ENCODE measurements at places on chromosomes 3 and 15. TPM values are rescaled to one million over a fixed set of nuclear protein-coding genes. Genes with fewer than 3 reads are reported as not detected.

DNA sequence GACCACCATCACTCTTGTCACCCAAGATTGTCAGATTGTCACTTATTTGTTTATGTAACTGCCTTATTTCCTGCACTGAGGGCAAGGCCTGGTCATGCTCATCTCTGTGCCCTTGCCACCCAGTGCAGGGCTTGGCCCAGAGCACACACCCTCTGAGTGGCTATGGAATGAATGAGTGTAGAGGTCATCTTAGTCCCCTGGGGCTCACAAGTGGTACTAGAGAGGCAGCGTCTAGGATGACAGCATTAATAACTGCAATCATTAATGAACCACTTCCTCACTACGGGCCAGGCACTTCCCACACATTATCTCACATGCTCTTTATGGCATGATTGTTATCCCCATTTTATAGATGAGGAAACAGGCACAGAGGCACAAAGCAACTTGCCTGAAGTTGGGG lies 117.0 kb downstream of the SMAD6 start:
- H3K27me3 ChIP-seq = no peaks in the 10 kb centered on the region
- DNase-seq = no peak
- no peaks in the 10 kb centered on the region for H3K36me3 ChIP-seq
- no peak overlapping the region for H3K27ac ChIP-seq

DNA sequence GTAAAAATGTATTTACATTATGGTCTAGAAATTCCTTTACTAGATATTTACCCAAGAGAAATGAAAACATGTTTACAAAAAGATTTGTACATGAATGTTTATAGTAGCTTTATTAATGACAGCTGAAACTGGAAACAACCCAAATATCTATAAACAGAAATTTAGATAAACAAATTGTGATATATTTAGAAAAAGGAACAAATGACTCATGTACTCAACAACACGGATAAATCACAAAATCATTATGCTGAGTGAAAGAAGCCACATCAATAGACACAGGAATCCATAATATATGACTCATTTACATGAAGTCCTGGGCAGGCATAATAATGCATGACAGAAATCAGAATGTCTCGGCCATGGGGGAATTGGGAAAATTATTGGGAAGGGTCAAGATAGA lies 1020.2 kb downstream of the SQOR start:
- no peak overlapping the region for H3K27ac ChIP-seq
- no peaks in the 10 kb centered on the region for H3K27me3 ChIP-seq
- DNase-seq = no peak
- no peaks in the 10 kb centered on the region for H3K36me3 ChIP-seq
- no peaks in the 10 kb centered on the region for H3K4me1 ChIP-seq
- H3K4me3 ChIP-seq = no peak overlapping the region

DNA sequence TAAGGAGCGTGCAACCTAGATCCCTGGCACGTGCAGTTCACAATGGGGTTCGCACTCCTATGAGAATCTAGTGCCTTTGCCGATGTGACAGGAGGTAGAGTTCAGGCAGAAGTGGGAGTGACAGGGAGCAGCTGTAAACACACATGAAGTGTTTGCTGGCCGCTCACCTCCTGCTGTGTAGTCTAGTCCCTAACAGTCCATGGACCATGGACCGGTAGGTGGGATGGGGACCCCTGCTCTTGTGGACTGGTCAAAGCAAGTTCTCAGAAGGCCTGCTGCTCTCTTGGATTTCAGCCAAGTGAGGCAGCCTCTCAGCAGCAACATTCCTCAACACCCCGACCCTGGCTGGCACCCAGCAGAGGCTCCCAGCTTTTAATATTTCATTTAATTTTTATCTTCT lies 58.2 kb upstream of the SNRPA1 start:
- no peak overlapping the region for H3K4me3 ChIP-seq
- no peak overlapping the region for H3K27ac ChIP-seq
- H3K27me3 ChIP-seq = no peaks in the 10 kb centered on the region
- H3K4me1 ChIP-seq = peaks cover 12% of the 10 kb centered on the region

DNA sequence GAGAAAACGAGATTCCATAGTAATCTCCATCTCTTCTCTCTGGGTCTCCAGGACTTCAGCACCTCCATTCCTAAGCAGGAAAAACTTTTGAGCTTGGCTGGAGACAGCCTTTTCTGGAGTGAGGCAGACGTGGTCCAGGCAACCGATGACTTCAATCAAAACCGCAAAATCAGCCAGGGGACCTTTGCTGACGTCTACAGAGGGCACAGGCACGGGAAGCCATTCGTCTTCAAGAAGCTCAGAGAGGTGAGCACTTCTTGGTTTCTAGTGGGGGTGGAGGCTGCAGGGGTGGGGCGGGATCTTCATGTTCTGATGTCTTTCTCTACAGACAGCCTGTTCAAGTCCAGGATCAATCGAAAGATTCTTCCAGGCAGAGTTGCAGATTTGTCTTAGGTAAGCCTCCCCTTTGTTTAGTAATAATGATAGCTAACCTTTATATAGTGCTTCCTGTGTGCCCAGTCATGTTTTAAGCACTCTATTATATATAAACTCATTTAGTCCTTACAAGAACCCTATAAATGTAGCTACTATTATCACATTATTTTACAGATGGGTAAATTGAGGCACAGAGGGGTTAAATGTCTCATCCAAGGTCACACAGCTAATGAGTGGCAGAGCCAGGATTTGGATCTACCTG lies 35.0 kb upstream of the TATDN2 start:
- peaks cover 9% of the 10 kb centered on the region for H3K36me3 ChIP-seq
- no peaks in the 10 kb centered on the region for H3K4me1 ChIP-seq
- no peak for DNase-seq
- H3K27me3 ChIP-seq = no peaks in the 10 kb centered on the region

The COLQ gene
- 38.3 TPM for total RNA-seq

The FBXL22 gene
- 20.1 TPM for total RNA-seq

The DLL4 gene
- total RNA-seq = 7.5 TPM

DNA sequence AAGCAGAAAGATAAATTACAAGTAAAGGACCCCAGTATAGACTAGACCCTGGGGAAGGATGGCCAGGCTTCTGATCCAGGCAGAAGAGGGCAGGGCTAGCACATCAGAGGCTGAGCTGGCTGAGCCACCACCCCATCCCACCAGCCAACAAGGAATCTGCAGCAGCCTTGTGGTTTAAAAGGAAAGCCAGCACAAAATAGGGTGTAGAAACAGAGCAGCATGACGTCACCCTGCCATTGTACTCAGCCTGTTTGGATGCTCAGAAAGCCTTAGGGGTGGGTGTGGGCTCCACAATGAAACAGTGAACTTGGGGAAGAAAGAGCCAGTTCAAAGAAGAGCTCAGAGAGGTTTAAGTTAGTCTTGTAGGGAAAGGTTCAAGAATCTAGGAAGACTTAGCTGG lies 28.2 kb downstream of the DUOX1 start:
- H3K4me1 ChIP-seq = peaks cover 6% of the 10 kb centered on the region
- peak; percentile 69 for DNase-seq
- H3K27me3 ChIP-seq = no peaks in the 10 kb centered on the region
- H3K27ac ChIP-seq = no peak overlapping the region
- no peak overlapping the region for H3K4me3 ChIP-seq

The PLAAT1 gene
- total RNA-seq = 10.3 TPM

DNA sequence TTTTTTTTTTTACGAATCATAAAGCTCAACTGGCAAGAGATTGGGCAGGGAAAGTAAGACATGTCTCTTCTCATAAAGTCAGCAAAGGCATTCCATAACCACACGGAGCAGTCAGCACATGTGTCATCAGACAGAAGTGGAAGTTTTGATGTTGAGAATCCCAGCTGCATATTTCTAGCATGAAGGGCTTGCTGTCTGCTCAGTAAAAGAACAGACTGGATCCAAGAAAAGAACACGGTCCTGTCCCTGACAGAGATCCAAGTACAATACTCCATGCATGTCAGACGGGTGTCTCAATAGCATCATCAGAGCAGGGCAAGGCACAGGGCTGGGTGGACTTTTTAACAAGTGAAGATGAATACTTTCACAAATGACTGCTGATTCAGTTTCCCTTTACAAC lies 38.2 kb downstream of the ABI3BP start:
- DNase-seq = peak; percentile 83
- H3K4me1 ChIP-seq = no peaks in the 10 kb centered on the region
- no peak overlapping the region for H3K4me3 ChIP-seq
- H3K27ac ChIP-seq = peak overlapping the region; percentile 79
- H3K27me3 ChIP-seq = no peaks in the 10 kb centered on the region

- H3K27ac ChIP-seq = no peak overlapping the region
- no peaks in the 10 kb centered on the region for H3K27me3 ChIP-seq
- no peak for DNase-seq
- H3K36me3 ChIP-seq = no peaks in the 10 kb centered on the region
- H3K4me3 ChIP-seq = no peak overlapping the region
Observed at GRCh38 chr3:61425356-61425755, 136.0 kb upstream of the PTPRG start.

The TTLL3 gene
- total RNA-seq = 12.2 TPM

GRCh38 chr3:24837601-24838000 lies 343.0 kb upstream of the THRB start:
- H3K27me3 ChIP-seq = no peaks in the 10 kb centered on the region
- H3K27ac ChIP-seq = no peak overlapping the region
- no peaks in the 10 kb centered on the region for H3K4me1 ChIP-seq
- H3K4me3 ChIP-seq = no peak overlapping the region
- DNase-seq = no peak
- H3K36me3 ChIP-seq = no peaks in the 10 kb centered on the region

The NAA80 gene
- total RNA-seq = 9.0 TPM

The MASP1 gene
- 26.2 TPM for total RNA-seq

Measured in right atrium auricular region (tissue), 2 donors.